ENCODE measurements at places on chromosomes 12 and 14. TPM values are rescaled to one million over a fixed set of nuclear protein-coding genes. Genes with fewer than 3 reads are reported as not detected.

Gene UNC79
- 0.02 TPM for total RNA-seq

DNA sequence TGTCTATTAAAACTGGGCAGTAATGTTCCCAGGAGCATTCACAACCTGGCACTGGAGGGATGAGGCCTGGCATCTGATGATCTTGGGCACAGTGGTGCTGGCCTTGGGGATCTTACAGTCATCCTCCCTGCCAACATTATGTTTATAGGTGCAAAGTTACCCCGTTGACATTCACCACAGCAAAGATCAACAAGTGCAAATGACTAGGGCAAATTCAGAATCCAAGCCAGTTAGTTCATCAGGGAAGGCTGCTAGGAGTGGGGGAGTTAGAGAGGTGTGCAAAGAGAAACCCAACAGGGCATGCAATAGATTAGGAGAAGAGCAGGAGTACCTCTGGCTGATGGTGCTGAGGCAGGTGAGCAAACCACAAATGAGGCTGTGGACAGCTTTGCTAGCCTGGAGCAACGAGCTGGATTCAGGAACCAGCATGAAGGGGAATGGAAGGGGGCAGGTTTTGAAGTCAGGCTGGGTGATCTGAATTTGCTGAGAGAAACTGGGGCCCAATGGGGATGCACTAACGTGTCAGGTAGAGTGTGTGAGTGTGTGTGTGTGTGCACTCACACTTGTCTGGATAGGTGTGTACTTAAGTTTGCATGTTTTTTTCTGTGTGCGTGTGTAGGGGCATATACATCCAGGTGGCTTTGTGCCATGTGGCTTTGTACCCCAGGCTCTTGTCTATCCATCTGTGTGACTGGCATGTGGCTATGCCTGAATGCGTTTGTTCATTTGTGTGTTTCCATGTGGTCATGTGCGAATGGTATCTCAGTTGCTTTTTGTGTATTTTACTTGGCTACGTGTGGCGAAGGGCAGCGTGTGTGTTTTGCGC, 1.6 kb downstream of the CISTR start:
- DNase-seq: no peak

- DNase-seq: peak; percentile 22
Observed at GRCh38 chr12:100348657-100349454, 8.0 kb upstream of the SLC17A8 start.

Gene HOXC11
- total RNA-seq: 1.1 TPM

- DNase-seq: no peak
Observed at GRCh38 chr14:104820669-104821228, 19.8 kb downstream of the ZBTB42 start.

- DNase-seq: no peak
Observed at GRCh38 chr12:74539261-74539660, 1.6 kb downstream of the ATXN7L3B start.

Gene FAM181A
- not detected for total RNA-seq
